ENCODE measurements at places on chromosomes 3 and 15.

- DNase-seq = no peak
These were observed 133.8 kb downstream of the ZBBX start for GRCh38 chr3:167246252-167246651.

DNA sequence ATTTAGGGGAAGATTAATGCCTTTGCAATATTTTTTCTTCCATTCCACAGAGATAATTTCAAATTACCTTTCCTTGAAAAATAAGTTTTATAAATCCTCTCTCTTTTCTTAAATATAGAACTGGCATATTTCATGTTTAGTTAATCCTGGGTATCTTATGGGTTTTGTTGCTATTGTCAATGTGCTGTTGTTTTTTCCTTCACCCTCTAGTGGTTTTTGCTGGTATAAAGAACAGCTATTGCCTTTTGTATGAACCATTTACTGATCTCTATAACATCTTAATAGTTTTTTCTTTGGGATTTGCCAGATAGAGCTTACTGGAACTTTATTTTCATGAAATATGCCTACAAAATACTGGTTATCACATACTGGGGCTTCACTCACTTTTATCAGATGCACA lies 359.6 kb upstream of the DPPA4 start:
- no peak for DNase-seq

DNA sequence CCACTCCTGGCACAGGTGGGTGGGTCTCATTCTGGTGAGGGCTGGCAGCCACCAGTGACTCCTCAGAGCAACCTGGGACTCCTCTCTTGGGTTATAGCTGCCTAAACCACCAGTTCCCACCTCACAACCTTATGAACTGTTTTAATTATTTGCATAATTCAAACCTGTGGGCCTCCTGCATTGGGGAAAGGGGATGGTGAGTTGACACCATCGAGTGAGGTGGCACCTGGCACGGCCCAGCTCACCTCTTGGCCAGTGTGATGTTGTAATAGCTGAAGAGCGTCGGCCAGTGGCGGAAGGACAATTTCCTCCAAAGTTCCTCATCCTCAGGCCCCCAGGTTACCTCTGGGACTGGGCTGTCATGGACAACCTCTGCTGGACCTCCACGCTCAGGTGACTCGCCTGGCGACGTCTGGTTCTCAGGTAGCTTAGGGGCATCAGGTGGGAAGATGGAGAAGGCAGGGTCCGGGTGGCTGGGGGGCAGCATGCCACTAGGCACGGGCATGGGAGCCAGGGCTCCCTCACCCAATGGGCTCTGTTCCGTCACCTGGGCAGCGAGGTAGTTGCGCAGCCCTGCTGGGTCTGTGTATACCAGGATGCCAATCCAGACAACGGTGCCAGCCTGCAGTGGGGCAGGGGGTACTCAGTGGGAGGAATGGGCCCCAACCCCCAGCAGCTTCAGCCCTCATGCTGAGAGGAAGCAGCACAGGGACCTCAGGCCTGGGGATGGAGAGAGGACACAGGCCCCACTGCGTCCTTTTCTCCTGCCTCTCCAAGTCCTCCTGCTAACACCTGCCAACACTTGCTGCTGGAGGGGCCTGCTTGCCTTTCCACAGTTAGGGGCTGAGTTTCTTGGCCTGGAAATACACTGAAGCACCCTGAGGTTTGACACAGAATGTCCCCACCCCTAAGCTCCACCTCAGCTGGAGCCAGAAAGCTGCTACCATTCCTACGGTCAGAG lies 38.5 kb downstream of the PTPN23 start:
- DNase-seq = no peak

GRCh38 chr3:24494618-24495325 lies at the start of gene THRB:
TSS of gene THRB (minus strand) at chr3:24494850.
- DNase-seq = peak; percentile 73

DNA sequence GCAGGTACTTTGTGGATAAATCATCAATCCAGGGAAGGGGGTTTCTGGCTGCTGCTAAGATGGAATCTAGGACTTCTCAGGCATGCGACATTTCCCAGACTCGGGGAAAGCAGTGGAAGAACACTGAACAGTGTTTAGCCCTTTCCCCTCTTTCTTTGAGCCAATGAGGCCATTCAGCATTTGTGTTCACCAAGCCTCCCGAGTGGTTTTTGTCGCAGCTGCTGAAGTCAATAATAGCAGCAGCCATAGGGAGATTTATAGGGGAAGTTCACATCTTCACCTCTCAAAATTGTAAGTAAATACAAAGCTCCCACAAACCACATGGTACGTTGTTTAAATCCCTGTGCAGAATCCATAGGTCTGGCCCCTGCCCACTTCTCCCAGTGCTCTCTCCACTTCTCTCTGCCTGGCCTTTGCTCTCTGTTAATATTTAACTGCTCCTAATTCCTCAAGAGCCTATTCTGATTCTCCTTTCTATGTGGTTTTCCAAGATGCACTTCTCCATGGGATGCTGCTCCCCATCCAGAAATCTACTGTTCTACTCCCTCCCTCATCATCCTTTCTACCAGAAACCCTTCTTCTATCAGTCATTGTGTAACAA lies 230.7 kb downstream of the SHQ1 start:
- no peak for DNase-seq

DNA sequence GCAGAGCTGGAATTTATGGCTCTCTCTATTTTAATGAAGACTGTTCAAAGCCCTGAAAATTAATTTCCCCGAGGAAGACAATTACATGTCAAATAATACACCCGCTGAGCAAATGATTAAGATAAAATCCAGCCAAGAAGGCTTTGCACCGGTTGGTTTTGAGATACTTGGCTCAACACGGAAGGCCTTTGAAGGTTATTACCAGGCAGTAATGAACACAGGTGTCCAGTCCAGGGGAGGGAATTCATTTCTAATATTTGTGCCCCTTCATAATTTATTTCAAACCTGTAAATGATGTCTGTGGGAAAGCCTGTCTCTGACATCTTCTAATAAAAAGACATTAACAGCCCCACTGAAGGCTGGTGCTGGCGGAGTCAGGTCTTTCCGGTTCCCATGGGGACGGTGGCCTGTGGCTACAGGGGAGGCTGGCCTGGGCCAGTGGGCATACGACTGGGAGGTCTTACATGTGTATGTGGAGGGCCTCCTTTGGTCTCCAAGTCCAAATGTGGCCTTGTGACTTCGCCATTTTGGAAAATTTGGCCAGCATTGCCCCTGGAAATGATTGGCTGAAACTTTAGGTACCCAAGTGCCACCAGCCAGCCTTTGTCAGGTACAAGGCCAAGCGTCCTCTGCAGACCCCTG lies 49.9 kb upstream of the IQSEC1 start:
- DNase-seq = no peak

DNA sequence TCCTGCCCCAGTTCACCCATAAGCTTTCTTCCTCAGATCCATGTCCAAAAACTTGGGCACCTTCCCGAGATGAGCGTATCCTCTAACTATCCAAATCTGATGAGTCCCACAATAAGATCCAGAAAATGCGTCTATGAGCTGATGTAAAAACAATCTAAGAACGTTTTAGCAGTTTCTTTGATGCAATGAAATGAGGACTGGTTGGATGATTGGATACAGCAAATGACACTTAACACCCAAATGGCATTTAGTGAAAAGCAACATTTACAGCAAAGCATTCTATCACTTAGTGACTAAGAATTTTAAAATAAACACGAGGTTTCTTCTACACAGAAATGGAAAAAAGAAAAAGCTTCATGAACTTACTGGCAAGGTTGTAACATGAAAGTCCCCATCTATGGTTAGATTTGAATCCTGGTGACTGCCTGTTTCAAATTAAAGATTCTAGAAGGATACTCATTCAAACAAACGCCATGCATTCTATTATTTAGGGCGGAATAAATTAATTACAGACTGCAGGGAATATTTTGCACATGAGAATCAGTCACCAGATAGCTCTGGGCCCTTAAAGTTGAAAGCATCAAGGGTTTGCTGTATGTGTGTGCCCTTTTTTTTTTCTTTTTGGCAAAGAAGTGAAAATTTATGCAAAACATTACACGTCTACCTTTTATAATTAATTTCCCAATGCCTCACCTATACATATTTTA lies 598.6 kb downstream of the FOXP1 start:
- no peak for DNase-seq

GRCh38 chr3:195397524-195397923 lies 45.3 kb downstream of the ACAP2 start:
- no peak for DNase-seq

GRCh38 chr15:95715906-95716656 lies 614.4 kb upstream of the NR2F2 start:
- DNase-seq = no peak

GRCh38 chr15:55552926-55553325 lies 35.2 kb downstream of the PYGO1 start:
- peak; percentile 34 for DNase-seq

GRCh38 chr3:126465928-126466544 lies 9.7 kb downstream of the ZXDC start:
- DNase-seq = no peak

DNA sequence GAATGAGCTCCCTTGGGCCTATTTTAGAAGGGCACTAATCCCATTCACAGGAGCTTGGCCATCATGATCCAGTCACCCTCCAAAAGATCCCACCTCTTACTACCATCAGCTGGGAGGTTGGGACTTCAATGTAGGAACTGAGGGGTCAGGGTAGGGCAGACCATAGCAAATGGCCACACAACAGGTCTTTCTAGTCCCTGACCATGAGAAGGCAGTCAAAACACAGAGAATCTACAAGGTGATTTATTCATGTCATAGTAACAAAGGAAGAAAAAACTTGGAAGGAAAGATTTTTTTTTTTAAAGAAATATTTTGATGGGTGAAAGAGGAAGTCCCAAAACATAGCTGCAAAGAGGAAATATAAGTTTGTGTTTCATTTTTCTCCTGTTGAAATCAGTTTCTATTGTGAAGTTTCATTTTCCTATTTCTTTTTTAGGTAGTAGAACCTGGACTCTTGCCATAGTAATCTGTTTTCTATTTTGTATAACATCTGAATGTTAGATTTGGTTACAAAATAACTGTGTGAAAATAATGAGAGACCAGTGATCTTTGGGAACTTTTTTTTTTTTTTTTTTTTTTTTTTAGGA lies 23.5 kb upstream of the TNFSF10 start:
- no peak for DNase-seq

DNA sequence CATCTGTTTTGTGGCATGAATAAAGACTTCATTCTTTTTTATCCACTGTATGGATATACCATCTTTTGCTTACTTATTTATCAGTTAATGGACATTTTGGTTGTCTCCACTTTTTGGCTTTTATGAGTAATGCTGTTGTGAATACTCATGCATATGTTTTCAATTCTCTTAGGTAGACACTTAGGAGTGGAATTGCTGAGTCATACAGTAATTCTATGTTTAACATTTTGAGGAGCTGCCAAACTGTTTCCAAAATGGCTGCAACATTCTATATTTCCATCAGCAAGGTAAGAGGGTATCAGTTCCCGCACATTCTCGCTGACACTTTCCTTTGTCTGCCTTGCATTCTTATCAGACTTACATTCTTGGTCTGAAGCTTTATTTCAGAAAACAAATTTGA lies 191.1 kb downstream of the WNT5A start:
- DNase-seq = peak; percentile 67

- no peak for DNase-seq
These were observed 63.7 kb downstream of the SPRED1 start for GRCh38 chr15:38316311-38316710.

DNA sequence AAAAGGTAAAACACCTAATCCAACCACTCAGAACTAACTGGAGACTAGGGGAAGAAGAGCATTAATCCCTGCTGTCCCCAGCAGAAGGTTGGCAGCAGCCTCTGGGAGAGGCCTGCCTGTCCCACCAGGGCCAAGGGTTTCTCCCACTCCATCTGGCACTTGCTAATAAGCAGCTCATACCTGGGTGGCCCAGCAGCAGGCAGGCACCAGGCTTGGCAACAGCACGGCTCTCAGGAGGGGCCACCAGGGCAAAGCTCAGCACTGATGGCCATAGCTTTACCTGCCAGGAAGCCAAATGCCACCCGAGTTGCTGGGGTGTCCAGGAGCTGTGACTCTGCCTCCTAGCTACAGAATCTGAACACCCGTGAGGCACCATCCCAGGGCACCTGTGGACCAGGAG lies 58.3 kb downstream of the BOC start:
- DNase-seq = no peak

- no peak for DNase-seq
These were observed 155.9 kb upstream of the CNTN4 start for GRCh38 chr3:1942781-1943180.

GRCh38 chr3:43461345-43461744 lies 160.5 kb downstream of the ANO10 start:
- DNase-seq = peak; percentile 6

GRCh38 chr15:93378558-93378957 lies 289.5 kb upstream of the RGMA start:
- DNase-seq = no peak
